ENCODE measurements at places on chromosomes 4 and X.

DNA sequence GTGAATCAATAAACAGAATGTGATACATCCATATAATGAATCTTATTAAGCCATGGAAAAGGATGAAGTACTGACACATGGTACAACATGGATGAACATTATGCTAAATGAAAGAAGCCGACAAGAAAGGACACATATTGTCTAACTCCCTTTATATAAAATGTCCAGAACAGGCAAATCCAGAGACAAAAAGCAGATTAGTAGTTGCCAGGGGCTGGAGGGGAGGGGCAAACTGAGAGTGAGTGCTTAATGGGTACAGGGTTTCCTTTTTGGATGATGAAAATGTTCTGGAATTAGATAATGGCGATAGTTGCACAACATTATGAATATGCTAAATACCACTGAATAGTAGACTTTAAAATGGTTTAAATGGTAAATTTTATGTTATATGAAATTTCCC is 17.4 kb downstream of the ADGRG4 start:
- DNase-seq = no peak

GRCh38 chr4:106314960-106315359 is 1.0 kb downstream of the TBCK start:
- DNase-seq = no peak

DNA sequence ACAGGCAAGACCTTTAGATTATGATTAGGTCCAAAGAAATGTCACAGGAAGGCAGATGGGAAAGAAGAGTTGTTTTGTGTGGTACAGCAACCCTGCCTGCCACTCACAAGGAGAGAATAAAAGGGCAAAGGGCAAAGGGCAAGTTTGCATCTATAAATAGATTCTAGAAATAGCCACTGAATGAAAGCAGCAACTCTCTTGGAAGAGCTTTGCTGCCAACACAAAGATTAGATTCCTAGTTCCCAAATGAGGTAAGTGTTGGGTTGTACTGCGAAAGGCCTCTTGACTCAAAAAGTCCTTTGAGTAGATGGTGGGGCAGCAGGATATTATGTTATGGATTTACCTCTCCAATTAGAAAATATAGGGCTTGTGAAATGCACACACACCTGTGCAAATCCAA is 61.2 kb downstream of the MOSPD2 start:
- no peak for DNase-seq

GRCh38 chr4:7427831-7428260 is 6.9 kb downstream of the PSAPL1 start:
- no peak for DNase-seq

GRCh38 chrX:97065973-97066372 is 182.3 kb downstream of the RPA4 start:
- no peak for DNase-seq

DNA sequence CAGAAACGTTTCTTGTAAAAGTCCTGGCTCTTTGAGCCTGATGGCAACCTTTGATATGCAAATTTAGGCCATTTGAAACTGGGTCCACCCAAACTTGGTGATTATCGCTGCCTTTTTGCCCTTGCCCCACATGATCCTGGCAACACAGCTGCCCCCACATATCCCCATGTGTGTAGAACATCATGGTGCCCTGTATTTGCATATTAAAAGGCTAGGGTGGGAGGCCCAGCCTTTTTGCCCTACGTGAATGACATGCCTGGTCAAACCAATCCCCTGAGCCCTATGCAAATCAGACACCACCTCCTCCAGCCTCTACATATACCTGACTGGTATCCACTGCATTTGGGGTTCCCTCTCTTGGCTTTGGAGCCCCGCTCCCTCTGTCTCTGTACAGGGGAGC is 202.4 kb downstream of the MAB21L2 start:
- DNase-seq = no peak

GRCh38 chr4:186714006-186714675 is 9.5 kb downstream of the FAT1 start:
- DNase-seq = no peak

GRCh38 chrX:55451626-55451989 is 319 bp upstream of the MAGEH1 start:
- DNase-seq = no peak

- DNase-seq = no peak
Measured at GRCh38 chr4:1975880-1976279, 32.9 kb downstream of the NELFA start.

DNA sequence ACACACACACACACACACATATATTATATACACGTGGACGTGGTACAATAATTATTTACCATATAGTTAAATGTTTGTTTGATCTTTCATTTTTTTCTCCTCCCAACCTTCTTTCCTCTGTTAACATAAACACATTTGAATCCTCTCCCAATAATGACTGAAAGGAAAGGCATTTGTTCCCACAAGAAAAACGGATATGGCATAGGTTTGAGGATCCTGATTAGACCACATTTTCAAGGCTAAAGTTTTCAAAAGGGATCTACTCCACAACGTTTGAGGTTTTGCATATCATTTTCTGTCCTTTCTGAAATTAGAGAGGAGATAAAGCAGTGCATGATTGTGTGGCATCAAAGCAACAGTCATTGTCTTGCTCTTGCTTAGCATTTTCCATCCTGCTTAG is 1883.4 kb downstream of the STIM2 start:
- no peak for DNase-seq

- DNase-seq = no peak
Measured at GRCh38 chrX:15382813-15383212, 1.4 kb downstream of the VEGFD start.

All from stimulated activated naive CD8-positive, alpha-beta T cell treated with anti-CD3 and anti-CD28 coated beads, Interleukin-15, Interleukin-2, amounts not matched to agents 100 U/mL and 50 U/mL, for 24 hours (primary cell).